Nasal cavity respiratory epithelium epithelial cell of viscerocranial mucosa (primary cell): ENCODE measurements at places on chromosomes 16 and 17. TPM values are rescaled to one million over a fixed set of nuclear protein-coding genes. Genes with fewer than 3 reads are reported as not detected.

The KRT31 gene
- 0.14 and 0.34 TPM in 2 replicates for total RNA-seq

The BAIAP3 gene
- 0.34 and 0.78 TPM in 2 replicates for total RNA-seq

The PLXDC1 gene
- total RNA-seq = 0.21 TPM in 1 of 2 replicates, not detected in the other

The C16orf96 gene
- under 0.01 and 0.14 TPM in 2 replicates for total RNA-seq

The ABCA6 gene
- 0.34 and 0.93 TPM in 2 replicates for total RNA-seq

The CDH3 gene
- total RNA-seq = 791 and 1,052 TPM in 2 replicates

The EME1 gene
- 0.14 and 0.68 TPM in 2 replicates for total RNA-seq

The KRTAP4-5 gene
- not detected in 2 replicates for total RNA-seq

The KRTAP9-2 gene
- total RNA-seq = not detected in 2 replicates

The DBF4B gene
- total RNA-seq = 0.34 and 1.4 TPM in 2 replicates

The BICDL2 gene
- total RNA-seq = 23.3 and 27.3 TPM in 2 replicates

The TBC1D16 gene
- 18.1 and 80.1 TPM in 2 replicates for total RNA-seq

The KRTAP4-4 gene
- not detected in 2 replicates for total RNA-seq

The NOXO1 gene
- total RNA-seq = 0.28 and 1.7 TPM in 2 replicates
